ENCODE measurements at places on chromosomes 2 and 18.
A peak's percentile ranks its signal among the peaks of the same experiment; 100 is the strongest.

DNA sequence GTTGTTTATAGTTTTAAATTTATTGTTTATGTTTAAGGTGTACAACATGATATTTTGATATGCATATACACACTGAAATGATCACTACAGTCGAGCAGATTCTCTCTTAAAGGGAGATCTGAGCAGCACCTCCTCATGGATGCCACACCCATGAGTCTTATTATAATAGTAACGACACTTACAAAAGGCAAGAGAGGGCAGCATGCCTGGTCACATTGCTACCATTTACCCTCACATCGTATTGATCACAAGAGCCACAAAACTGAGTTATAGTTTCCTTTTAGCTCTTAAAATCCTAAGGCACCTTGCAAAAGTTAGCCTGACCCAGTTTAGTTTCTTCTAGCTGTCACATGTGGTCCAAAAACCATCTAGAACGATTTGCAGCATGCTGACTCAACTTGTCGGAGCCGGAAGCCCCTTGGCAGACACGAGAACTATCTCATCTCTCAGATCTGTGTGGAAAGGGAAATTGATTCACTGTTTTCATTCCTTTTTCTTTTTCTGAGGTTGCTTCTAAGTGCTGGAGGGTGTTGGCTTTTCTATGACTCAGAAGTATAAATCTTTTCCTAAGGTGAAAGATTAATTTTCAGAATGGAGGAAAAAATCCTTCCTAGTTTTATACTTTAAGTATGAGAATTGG lies 85.3 kb downstream of the CDC42EP3 start:
- DNase-seq, result peak; percentile 51

DNA sequence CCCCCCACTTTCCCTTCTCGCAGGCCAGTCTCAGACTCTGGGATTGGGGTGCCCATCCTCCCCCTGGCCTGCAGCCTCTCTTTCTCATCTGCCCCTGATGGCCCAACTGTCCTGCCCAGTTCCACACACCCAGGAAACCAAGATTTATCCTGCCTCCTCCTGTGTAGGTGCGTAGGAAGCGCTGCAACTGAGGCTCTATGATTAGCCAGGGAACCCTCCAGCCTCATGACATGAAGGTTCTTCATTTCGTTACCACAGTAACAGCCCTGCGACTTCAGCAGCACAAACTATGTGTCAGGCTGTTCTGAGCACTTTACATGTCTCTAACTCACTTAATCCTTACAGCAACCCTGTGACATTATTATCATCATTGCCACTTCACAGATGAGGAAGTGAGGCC lies 305.9 kb downstream of the CELF4 start:
- peak; percentile 34 for DNase-seq

DNA sequence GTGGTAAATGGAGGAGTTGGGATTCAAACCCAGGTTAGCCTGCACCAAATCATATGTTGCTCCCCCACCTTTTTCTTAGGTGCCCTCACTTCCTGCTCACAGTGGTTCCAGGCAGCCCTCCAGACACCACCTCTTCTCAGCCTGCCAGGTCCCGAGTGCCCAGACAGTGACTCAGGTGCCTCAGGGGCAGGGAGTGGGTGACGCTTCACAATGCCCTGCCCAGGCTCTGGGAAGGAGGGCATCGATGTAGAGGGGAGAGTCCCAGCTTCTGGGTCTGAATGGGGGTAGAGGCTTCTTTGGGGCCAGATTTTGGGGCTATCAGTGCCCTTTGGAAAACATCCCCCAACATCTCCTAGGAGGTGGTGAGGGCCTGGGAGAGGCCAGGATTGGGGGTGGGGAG lies 5.2 kb upstream of the DNAJB2 start:
- DNase-seq, result no peak

DNA sequence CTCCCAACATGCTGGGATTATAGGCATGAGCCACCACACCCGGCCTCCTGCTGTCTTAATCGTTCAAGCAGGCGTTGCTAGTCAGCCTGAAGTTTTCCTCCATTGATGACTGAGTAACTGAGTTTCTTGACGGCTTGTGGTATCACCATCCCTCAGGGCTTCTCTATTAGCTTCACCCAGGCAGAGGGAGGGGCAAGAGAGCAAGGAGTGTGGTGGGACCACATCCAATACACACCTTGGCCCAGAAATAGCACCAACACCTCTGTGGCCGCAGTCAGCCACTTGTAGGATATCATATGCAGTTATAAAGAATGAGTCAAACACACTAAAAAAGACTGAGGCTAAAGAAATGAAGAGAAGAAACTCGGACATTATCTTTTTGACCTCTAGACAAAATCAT lies 1009.4 kb upstream of the CELF4 start:
- DNase-seq, result no peak

GRCh38 chr18:13323186-13323585 lies 104.6 kb downstream of the LDLRAD4 start:
- DNase-seq, result no peak

DNA sequence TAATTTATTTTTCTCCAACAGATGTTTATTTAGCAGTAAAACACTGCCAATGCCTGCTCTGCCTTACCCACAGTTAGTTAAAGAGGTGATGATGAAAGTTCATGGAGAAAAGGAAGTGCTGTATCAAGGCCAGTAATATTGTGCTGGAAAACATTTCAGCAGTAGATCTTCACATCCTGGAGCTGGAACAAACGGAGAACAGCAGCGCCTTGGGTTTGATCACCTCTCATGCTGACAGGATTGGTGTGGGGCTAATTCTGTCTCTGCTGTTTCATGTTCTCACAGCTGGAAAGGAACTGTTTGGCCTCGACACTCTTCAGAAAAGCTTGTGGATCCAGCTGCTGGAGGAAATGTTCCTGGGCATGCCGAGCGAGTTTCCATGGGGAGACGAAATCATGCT lies 61.5 kb upstream of the RPE start:
- DNase-seq, result no peak

DNA sequence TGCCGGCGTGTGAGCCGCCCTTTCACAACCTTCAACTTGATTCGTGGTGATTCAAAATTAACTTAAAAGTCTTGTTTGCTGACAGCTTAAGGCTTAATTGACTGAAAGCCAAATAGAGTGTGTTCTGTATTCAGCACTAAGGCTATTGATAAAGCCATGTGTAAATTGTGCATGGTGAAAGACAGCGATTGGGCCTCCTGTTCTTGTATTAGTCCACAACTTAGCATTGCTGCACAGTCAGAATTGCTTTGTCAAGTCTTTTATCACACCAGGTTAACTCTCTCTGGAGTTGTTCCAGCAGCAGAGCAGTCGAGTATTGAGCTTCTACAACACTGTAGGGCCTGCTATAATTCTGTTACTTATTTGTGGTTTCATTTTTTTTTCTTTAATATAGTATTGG lies 210.1 kb downstream of the WDR7 start:
- DNase-seq, result peak; percentile 14

DNA sequence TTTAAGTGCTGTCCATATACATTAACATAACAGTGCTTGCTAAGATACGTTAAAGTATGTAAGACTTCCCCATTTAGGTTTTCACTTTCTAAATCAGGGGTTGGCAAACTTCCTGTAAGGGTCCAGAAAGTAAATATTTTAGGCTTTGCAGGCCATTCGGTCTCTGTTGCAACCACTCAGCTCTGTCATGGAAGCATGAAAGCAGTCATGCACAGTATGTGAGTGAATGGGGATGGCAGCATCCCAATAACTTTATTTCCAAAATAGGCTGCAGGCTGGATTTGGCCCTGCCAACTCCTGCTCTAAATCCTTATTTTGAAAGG lies 128.7 kb downstream of the PLA2R1 start:
- peak; percentile 40 for DNase-seq

DNA sequence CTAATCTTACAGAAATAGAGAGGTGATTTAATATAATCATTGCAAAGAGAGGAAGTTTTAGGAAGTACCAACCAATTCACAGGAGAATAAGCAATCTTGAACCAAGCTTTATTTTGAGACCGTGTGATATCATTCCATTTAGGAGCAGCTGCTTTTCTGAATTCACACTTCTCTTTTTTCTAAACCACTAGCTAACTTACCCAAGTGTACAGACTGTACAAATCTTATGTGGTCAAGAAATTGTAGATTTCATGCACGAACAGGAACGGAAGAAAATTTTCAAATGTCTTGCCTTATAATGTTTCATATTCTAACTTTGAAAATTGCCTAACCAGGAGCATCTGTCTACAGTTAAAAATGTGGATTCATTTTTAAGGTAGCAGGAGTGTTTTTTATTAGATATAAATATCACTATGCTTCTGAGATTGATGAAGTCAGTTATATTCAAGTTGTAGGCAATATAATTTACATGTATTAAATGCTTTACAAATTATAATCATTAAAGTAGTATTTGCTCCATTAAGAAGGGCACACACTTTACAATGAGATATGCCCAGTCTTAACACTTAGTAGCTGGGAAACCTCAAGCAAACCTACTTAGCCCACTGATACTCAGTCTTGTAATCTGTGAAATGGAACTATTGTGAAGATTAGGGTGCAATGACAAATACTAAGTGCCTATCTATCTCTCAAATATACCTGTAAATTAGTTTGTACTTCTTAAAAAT lies 302.2 kb upstream of the STON1 start:
- peak; percentile 7 for DNase-seq

- no peak for DNase-seq
Measured at GRCh38 chr2:28991021-28991420, 9.9 kb downstream of the TOGARAM2 start.

GRCh38 chr2:168136392-168136977 lies 110.9 kb downstream of the STK39 start:
- peak; percentile 31 for DNase-seq

GRCh38 chr18:58303363-58303762 lies 259.3 kb downstream of the NEDD4L start:
- no peak for DNase-seq

DNA sequence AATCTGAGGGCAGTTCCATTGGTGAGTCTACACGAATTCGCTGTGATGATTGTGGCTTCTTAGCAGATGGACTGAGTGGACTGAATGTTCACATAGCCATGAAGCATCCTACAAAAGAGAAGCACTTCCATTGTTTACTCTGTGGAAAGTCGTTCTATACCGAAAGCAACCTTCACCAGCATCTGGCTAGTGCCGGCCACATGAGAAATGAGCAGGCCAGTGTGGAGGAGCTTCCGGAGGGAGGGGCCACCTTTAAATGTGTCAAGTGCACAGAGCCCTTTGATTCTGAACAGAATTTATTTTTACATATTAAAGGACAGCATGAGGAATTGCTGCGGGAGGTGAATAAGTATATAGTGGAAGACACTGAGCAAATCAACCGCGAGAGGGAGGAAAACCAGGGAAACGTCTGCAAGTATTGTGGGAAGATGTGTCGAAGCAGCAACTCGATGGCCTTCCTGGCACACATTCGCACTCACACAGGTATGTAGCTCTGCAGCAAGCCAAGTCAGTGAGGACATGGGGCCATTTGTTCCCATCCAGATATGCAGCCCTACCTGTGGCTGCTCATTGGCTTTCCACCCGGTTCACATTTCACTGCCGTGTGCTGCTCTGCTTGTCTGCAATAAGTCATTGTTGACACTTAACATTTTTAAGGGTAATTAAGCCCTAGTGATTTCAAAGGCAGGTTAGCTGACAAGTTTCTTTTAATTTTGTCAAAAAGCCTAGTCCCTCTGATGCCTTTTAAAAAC lies 37.7 kb downstream of the ZNF407 start:
- DNase-seq, result no peak

GRCh38 chr2:25347846-25348245 lies 6.1 kb upstream of the DNMT3A start:
- no peak for DNase-seq

DNA sequence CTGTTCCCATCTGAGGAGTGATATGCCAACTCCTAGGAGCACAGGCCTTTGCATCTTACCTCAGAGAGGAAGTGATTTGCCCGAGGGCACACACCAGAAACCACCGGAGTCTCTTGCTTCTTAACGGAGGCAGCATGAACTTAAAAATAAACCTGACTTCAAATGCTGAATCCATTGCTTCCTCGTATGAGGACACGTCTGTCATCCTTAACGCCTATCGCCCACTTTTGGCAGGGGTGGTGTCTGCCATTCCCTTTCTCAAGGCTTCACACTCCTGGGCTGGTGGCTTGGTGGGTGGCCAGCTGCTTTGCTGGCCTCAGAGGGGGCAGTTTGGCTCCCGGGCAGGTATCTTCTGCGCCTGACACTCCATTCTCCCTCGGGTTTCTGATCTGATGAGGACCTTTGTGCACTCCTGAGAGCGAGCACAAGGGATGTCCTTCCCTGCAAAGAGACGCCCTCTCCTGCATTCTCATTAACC lies 1.1 kb upstream of the PREB start:
- no peak for DNase-seq

- DNase-seq, result no peak
Measured at GRCh38 chr18:55475916-55476315, 112.1 kb downstream of the TCF4 start.

DNA sequence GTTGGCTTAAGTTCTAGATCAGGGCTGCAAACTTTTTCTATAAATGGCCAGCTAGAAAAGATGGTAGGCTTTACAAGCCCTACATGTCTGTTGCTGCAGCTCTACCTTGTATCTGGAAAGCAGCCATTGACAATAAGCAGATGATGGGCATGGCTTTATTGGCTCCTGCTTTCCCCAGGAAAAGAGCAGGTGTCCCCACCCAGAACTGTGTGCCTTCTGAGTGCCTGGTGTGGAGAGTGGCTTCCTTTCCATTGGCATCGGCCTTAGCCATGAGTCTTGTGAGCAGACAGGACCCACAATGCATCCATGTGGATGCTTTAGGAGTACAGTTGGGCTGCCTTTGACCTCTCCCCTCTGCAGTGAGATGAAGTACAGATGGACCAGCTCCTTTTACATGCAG lies 120.2 kb downstream of the CD8B2 start:
- DNase-seq, result no peak

DNA sequence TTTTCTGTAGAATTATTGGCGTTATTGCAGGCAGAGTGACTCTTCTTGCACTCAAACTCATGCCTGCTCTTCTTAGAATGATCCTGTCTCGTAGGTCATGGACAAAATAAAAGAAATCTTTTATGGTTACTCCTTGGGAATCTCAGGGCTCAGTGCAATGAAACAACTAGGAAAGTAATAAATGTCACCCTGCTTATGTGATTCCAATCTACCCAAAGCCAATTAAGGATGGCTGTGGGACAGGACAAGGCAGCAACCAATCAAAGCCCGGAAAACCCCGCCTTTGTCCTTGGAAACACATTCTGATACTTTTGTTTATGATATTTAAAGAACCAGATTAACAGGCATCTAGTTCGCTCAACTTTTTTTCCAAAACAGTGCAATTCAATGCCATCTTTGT lies 53.0 kb downstream of the GRB14 start:
- no peak for DNase-seq

DNA sequence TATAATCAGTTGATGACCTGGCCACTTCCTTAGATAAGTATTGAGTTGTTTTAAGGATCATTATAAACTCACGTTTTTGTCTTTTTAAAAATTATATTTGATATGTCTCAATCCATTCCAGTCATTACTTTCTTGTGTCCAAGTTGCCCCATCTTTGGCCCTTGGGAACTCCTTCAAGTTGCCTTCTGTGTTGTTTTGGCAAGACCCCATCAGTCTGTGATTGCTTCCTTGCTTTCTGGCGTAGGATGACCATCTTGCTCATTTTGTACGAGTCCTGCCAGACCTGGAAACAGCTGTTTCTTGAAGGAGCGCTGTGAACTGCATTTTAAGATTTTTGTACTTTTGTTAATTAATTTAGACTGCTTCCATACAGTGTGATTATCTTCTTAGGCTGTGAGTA lies 68.9 kb upstream of the ITM2C start:
- no peak for DNase-seq

- DNase-seq, result no peak
Measured at GRCh38 chr18:76380791-76381405, 114.1 kb downstream of the ZNF516 start.

GRCh38 chr18:63180321-63180720 lies 139.2 kb downstream of the BCL2 start:
- DNase-seq, result no peak
